ENCODE measurements at places on chromosomes 13 and 19.

GRCh38 chr19:5125797-5126497 is 157.0 kb downstream of the KDM4B start:
- no peak for DNase-seq

DNA sequence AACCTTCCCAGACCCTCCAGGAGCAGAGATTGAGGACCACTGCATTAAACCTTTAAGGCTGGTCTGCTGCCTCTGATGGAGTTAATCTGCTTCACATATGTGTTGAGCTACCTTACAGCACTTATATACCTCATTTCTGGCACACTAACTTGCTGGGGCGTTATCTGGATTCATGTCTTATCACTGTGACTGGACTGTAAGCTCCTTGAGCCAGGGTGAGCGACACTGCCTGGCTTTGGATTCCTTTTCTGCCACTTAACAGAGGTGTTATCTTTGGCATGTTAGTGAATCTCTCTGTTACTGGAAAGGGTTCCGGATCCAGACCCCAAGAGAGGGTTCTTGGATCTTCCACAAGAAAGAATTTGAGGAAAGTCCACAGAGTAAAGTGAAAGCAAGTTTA is 69.8 kb upstream of the RGCC start:
- no peak for DNase-seq

- DNase-seq: no peak
Measured at GRCh38 chr19:10839114-10840050, 3.4 kb upstream of the TMED1 start.

GRCh38 chr19:19637523-19638251 is 5.8 kb downstream of the GMIP start:
- DNase-seq: no peak

- no peak for DNase-seq
Measured at GRCh38 chr19:50478901-50479715, 2.5 kb upstream of the GARIN5A start.

DNA sequence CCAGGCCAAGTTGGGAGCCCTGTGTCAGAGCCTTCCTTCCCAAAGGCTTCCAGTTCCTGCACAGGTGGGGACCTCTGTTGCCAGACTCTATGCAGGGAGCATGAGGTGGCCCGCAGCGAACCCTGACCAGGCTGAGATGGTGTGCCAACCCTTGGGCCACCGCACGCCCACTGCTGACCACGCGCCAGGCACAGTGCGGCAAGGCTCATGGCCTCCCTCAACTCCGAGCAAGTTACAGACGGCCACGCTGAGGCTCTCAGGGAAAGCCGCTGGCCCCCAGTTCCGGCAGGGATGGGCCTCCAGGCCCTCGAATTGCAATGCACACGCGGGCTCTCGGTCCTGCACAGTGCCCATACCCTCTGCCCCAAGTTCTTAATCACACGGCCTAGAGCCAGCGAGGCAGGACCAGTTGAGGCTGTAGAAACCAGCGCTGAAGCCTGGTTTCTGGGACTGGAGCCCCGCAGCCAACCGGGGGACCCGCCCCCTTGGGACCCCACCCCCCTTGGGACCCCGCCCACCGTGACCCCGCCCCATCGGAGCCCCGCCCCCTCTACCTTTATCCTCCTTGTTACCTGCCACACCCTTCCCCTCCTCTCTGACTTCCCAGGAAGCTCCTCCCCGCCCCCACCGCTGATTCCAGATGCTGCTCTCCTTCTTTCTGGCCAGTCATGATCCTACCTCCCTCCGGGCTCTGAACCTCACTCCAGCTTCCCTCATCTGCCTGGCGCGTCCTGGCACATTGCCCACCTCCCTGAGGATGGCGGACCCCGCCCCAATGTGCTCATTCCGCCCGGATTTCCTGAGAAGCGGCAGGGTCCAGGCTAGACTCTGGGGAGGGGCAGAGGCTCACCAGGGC is 6.0 kb downstream of the PEX11G start:
- no peak for DNase-seq

- no peak for DNase-seq
Measured at GRCh38 chr13:30504081-30504480, 38.3 kb upstream of the HMGB1 start.

DNA sequence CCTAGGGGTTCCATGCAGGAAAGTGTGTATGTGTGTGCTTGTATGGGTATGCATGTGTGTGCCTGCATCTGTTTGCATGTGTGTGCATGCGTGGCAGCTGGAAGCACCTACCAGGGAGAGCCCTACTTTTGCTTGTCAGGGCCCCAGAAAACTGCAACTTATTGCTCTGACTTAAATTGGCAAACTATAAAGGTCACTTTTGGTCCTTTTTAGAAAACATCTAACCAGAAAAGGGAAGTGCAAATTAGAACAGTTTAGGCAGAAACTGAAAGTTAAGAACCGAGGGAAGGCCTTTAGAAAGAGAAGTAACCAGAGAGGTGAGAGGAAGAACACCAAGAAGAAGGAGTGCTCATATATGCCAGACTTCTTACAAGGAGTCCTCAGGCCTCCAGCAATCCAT is 32.5 kb downstream of the DLEU7 start:
- no peak for DNase-seq

DNA sequence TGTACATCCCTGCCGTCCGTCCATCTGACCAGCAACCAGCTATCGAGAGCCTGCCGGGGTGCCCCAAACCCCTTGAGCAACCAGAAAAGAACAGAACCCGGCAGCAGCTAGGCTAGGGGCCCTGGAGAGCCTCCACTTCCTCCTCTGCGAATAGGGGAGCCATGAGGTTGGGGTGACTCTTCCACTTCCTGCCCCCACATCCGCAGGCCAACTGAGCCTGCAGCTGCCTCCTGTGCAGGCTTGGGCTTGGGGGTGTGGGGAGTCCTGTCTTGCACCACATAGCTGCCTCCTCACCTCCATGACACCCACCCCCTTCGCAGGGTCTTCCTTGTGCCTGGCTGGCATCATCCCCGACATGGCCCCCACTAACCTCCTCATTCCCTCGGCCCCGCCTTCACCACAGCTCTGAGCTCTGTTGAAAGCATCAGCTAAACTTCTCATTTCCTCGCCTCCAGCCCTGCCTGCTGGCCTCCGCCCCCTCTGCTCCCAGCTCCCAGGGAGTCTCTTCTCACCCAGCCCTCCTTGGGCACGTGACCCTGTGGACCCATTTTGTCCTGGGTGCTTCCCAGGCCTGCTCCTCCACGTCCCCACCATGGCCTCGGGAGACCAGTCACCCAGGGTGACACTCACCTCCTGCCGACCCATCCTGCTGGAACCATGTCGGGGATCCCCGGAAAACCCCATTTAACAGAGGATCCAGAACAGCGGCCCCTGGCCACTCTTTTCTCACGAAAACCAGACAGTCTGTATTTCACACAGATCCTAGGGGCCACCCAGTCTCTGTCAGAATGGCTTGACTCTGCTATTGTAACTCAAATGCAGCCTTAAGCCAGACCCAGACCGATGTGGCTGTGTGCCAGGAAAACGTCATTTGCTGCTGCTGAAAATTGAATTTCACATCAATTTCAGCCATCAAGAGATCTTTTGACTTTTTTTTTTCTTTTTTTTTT is 50.4 kb downstream of the MYO9B start:
- peak; percentile 89 for DNase-seq

- no peak for DNase-seq
Measured at GRCh38 chr13:20403826-20404225, 121.8 kb downstream of the CRYL1 start.

DNA sequence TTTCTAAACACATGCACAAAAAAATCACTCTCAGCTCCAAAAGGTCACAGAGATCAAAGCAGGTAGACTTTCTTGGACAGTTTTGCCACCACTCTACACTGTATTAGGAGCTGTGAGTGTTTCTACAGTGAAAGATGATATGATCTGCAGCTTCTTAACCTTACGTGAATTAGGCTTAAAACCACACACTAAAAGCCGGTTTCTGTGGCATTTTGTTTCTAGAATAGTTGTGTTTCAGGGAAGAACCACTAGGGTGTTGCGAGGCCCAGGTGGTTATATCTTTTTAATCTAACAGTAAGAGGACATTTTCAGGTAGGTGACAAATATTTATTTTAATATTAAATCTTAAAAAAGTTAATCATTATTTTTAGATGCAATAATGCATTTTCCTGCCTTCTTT is 216.4 kb downstream of the KLF5 start:
- no peak for DNase-seq

Measured in CD8-positive, alpha-beta memory T cell (primary cell).